Cerebellar cortex (tissue), 1 donor: ENCODE measurements at places on chromosomes 11 and 22.

DNA sequence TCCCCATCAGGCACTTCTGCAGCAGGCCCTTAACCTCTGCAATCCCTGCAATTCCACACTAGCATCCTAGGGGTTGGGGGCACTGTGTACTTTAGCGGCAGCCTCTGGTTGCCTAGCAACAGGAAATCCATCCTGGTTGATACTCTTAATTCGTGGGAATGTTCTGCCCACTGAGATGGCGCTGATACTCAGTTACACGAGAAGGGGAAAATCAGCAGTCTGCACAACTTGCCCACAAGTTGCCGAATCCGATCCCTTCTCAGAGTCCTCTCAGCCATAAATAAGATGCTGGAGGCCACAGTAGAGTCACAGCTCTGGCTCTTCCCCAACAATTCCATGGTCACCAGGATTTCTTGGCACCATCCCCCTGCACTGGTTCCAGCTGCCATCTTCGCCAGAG is 57.6 kb upstream of the CRYBB3 start:
- DNase-seq: no peak

GRCh38 chr11:34176751-34177209 is 71.4 kb downstream of the NAT10 start:
- DNase-seq: no peak

GRCh38 chr22:21832291-21833290 is 34.9 kb downstream of the MAPK1 start:
- peak; percentile 61 for DNase-seq

DNA sequence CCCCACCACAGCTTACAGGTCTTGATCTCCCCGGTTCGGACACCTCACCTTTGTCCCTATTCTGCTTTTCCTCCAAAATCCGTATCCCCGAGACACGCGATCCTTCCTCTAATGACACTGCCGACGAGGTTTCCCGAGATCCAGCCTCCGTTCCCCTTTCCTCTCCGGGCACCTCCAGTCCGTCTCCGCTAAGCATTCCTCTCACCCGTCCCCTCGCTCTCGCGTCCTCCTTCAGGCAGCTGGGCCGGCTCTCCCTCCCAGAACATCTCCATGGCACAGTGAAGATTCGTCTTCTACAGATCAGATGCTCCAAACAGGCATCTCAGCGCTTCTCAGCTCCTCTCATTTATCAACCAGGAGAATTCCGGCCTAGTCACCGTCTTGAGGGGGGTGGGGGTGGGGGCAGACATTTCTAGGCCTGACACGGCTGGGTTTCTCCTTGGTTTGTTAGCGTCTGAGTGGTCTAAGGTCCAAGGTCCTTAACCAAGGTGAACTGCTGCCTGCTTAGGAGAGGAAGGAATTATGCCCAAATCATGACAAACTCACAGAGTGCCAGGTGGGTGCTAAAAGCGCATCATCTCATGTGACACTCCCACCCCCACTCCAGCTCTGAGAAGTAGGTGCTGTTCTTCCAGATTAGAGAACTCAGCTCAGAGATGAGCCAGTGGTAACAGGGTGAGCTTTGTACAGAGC is at the start of gene SPTBN2:
Gene SPTBN2 (minus strand): TSS at position 524 of the 693 bp plus-strand sequence. CDS start 7,976 bp downstream, outside the sequence.
- DNase-seq: peak; percentile 65

GRCh38 chr11:103648054-103648453 is 388.4 kb upstream of the DDI1 start:
- DNase-seq: no peak

- DNase-seq: no peak
Observed at GRCh38 chr11:126188332-126189108, 22.9 kb downstream of the RPUSD4 start.

DNA sequence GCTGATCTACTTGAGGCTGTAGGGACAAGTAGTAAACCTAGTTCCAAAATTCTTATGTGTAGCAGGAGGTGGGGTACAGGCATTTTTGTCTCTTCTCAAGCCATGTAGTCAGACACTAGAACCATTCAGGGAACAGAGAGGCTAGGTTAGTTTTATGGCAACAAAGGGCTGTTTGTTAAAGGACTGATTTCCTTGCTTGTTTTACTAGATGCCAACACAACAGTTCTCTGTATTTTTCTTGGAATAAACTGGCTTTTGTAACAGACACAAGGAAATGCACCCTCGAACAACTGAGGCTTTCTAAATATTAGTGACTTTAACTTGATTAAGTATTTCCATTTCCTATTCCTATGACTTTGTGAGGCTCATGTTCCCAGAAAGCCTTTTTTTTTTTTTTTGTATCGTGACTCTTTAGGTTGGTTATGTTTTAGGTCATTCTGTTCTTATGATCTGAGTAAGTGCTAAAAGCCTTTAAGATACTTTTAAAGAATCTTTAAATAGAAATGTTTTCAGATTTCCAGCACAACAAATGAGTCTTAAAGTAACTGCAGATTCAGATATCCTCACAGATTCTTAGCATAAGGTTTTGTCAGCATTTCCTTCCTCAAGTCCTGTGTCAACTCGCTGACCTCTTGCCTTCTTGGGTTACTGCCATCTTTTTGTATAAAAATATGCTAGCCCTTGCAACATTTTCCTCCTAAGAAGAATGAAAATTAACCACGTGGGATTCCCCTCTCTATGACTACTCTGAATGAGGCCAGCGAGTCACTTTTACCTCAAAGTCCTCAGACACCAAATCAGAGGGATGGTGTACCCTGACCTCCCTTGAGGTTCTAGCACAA is 92.5 kb downstream of the CCDC83 start:
- no peak for DNase-seq

- DNase-seq: no peak
Observed at GRCh38 chr11:79139900-79140299, 300.9 kb downstream of the TENM4 start.

- no peak for DNase-seq
Observed at GRCh38 chr22:49152127-49152938, 675.3 kb downstream of the BRD1 start.

DNA sequence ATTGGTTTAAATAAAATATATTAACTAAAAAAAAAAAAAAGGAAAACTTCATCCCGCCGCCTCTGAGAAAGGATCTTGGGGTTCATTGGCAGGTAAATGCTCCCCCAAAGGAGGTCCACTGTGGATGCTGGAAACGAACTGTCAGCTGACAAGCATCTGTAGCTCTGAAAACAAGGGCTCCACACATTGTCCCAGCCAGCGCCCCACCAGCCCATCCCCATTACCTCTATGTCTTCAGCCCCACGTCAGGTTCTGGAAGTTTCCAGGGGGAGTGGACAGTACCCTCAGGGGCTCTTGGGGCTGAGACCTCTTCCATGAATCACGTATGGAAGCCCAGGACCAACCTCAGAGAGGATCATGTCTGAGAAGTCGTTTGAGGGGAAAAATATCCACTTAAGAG is 66.4 kb upstream of the WNT7B start:
- DNase-seq: no peak

DNA sequence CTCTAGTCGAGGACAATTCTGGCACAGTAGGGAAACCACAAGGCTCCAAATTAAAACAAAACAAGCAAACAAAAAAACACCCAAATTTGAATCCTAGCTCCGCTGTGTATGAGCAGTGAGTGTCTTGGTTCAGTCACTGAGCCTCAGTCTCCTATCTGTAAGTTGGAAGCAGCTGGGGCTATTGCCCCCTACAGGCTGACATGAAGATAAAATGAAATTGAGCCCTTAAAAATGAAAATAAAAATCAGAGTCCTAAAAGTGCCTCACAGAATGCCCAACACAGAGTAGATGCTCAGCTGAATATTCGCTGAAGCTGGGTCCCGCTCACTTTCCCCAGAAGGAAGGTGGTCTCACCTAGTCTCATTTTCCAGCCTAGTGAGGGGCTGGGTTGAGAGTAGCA is 65.2 kb downstream of the PDE2A start:
- DNase-seq: no peak

- no peak for DNase-seq
Observed at GRCh38 chr11:35088226-35088625, 50.7 kb upstream of the CD44 start.

DNA sequence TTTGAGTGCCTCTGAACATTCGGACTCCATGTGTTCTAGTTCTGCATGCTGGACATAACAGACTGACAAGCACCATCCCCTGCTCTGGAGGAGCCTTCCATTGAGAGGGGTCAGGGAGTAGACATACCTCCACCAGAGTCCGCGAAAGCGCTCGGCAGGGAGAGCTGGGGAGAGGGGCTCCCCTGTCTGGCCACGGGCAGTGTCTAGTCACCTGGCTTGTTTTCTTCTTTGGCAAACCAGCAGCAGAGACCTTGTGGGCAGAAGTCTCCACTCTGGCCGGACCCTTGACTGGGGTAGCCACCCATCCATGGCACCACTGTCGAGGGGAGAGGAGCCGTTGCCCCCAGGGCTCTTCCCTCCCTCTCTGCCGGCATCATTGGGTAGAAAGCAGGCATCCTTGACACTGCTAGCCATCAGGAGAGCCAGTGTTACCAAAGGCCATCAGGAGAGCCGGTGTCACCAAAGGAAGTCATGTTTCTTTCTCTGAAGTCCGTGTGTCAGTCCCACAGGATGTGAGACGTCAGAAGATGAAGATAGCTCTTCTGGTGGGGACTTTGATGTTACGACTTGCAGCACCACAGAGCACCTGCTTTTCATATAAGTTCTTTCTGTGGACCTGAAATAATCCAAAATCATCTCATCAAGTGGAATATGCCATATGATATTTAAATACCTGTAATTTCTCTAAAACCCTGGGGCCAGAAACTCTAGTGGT is 305.6 kb downstream of the TBC1D22A start:
- no peak for DNase-seq

- no peak for DNase-seq
Observed at GRCh38 chr22:44084044-44084772, 60.1 kb downstream of the PARVB start.

- DNase-seq: no peak
Observed at GRCh38 chr11:28092786-28093185, 15.2 kb downstream of the KIF18A start.

DNA sequence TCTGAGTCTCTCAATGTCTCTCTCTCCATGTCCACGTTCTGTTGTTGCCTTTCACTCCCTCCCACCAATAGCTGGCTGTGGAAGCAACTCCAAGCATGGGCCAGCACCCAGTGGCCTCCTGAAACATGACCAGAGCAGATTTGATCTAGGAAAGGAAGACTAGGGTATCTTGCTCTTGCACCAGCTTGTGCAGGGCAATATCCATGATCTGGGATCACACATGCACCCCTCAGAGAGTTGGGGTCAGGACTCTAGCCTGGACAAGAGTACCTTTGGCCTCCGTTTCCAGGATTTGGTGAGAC is 34.5 kb upstream of the RIC3 start:
- no peak for DNase-seq

GRCh38 chr11:2377511-2378443 is 667 bp downstream of the CD81 start:
- DNase-seq: no peak

DNA sequence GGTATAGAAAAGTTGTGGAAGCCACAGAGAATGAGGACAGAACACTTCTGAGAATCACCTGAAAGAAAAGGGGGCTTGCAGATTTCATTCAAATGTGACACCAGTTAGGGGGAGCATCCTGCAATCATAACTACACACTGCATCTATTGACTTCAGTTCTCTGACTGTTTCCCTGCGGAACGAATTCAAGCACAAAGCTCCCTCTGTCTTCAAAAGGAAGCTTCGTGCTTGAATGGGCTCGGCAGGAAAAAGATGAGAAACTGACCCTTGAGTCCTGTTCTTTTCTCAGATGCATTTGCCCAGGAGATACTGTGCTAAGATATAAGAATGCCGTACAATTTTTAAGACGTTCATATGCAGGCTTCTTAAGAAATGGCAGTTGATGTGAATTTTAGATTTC is 2000.4 kb upstream of the RAG2 start:
- DNase-seq: no peak

DNA sequence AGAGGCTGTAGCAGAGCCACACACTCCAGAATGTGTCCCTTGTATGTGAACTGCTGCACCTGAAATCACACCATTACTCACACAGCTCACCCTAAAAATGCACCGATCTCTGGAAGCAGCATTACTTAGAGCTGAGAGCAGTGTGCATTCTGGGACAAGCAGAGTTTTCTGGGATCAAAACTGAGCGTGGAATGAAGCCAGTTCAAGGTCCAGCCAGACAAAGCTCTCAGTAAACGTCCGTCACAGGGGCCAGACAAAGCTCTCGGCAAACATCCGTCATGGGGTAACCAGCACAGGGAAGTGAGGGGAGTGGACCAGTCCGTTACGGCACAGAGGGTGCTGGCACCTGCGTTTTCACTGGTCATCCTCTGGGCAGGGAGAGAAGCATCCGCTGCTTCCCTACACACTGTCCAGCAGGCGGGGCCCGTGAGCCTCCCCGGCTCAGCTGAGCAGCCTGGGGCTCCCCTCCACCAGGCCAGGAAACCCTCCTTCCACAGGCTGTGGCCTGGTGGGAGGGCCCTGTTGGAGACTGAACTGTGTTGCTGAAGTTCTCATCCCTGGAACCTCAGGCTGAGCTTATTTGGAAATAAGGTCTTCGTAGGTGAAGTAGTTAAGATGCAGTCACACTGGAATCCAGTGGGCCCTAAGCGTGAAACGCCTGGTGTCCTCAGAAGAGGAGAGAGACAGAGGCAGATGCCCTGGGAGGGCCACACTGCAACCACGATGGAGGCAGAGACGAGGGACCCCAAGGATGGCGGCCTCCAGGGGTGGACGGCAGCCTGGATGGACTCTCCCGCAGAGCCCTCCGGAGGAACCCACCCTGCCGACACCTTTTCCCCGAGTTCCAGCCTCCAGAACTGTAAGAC is 883.9 kb downstream of the BRD1 start:
- peak; percentile 53 for DNase-seq

GRCh38 chr11:64570341-64570740 is 20.7 kb upstream of the SLC22A12 start:
- no peak for DNase-seq

GRCh38 chr11:69497221-69497787 is 15.8 kb downstream of the LINC01488 start:
- peak; percentile 4 for DNase-seq

GRCh38 chr22:26702906-26703830 is 45.8 kb downstream of the MIAT start:
- DNase-seq: no peak

GRCh38 chr11:74735365-74735928 is 4.2 kb upstream of the CHRDL2 start:
- DNase-seq: no peak

DNA sequence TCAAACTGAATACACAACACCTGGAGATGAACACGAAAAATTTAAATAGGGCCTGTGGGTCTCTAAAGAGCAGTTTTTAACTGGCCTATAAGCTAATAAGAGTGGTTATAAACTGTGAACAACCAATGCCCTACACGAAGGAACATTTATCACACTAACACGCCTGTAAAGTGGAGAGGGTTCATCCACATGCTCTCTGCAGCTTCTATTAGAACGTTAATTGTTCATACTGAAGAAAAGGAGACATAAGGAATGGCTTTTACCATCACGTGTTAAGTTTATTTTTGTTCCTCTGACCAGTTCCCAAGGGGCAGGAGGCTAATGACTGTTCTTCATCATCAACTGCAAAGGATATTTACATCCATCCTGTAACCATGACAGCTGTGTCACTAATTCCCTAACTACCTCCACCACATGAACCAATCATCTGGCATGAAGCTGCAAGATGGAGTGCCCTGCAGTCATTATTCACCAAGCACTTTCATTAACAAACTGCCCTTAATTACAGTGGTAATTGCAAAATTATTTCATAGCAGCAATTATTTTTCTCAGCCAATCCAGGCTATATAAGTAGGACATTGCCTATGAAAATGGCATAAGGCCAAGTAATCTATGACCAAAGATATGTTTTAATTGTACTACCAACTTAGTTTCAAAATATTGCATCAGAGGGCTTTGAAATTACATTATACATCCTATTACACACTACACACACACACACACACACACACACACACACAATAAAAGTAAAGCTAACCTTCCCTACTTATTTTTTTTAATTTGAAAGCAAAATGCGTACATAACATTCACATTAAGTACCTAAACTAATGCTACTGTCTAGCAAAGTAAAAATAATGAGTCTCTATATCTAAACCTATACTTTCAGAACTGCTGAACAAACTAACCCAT is 186.7 kb downstream of the CADM1 start:
- DNase-seq: no peak
